ENCODE measurements at places on chromosomes 16 and 17.

DNA sequence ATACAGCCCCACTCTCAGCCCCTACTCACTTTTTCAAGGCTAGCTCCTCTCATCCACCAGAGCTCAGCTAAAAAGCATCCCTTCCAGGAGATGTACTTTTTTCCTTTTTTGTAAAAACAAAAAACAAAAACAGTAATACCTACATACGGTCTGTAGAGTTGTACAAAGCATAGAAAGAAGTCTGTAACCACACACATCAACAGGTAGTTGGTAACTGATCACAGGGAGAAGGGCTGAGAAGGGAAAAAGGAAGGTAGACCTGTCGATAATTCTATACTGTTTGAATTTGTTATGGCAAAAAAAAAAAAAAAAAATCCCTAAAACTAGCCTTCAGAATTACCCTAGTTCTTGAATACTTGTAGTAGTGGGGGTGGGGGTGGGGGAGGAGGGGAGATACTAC, 874 bp downstream of the SLC25A19 start:
- no peak for DNase-seq

- DNase-seq, result no peak
Measured at GRCh38 chr16:52069866-52070265, 477.1 kb downstream of the TOX3 start.

- DNase-seq, result no peak
Measured at GRCh38 chr17:76905036-76905435, 36.8 kb downstream of the MGAT5B start.

- DNase-seq, result no peak
Measured at GRCh38 chr17:70825321-70826125, 656.2 kb downstream of the KCNJ2 start.

DNA sequence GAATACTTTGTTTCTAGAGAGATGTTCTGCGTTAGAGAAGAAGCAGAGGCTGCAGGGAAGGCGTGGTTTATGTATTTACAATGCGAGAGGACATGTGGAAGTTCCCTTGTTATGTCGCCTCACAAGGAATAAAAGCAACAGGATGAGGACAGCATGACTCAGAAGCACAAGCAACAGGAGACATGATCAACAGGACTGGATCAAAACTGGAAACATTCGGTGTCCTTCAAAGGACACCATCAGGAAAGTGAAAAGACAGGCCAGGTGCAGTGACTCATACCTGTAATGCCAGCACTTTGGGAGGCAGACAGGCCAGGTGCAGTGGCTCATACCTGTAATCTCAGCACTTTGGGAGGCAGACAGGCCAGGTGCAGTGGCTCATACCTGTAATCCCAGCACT, 52.6 kb downstream of the CCDC57 start:
- DNase-seq, result no peak

DNA sequence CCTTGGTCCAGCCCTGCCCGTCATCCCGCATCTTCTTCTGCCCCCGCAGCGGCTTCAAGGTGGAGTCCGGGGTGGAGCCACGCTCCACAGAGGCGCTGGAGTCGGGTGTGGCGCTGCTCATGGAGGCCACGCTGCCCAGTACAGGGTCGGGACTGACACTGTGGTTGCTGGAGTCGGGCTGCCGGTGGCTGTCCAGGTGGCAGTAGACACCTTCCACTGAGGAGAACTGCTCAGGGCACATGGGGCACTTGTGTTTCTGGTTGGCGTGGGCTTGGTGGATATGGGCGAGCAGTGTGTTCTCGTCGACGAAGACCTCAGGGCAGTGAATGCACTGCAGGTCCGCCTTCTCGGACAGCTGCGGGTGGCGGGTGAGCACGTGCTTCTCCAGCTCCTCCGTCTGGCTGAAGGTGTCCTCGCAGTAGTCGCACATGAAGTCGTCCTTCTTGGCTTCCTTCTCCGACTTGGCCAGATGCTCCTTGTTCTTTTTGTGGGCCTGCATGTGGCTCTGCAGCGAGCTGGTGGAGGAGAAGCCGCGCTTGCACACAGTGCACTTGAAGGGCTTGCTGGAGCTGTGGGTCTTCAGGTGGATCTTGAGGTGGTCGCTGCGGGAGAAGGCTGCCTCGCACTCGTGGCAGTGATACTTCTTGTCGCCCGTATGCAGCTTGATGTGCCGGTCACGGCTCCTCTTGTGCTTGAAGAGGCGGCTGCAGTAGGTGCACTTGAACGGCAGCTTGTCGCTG, 217.8 kb downstream of the ZNF423 start:
- no peak for DNase-seq

DNA sequence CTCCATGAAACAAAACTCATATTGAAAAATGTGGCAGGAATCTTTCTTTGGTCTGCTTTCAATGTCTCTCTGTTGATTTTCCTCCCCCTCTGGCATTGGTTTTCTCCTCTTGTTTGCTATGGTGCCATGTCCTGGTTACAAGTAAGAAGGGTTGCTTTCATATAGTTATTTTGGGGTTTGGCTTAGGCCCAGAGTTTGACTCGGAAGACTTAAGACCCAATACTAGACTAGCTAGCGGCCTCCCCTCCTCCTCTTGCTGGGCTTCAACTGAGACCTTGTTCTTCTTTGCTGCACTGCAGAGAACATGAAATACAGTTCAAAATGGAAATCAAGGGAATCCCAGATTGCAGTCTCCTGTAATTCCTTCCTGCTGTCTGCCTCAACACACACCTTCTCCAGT, 30.0 kb upstream of the CLEC18A start:
- DNase-seq, result no peak

Measured in T-helper 9 cell (primary cell).